ENCODE measurements at places on chromosomes 6 and 20.

- DNase-seq: no peak
These were observed 178.5 kb downstream of the SASH1 start for GRCh38 chr6:148521158-148521557.

GRCh38 chr6:120116343-120116742 lies 766.8 kb upstream of the MAN1A1 start:
- no peak for DNase-seq

DNA sequence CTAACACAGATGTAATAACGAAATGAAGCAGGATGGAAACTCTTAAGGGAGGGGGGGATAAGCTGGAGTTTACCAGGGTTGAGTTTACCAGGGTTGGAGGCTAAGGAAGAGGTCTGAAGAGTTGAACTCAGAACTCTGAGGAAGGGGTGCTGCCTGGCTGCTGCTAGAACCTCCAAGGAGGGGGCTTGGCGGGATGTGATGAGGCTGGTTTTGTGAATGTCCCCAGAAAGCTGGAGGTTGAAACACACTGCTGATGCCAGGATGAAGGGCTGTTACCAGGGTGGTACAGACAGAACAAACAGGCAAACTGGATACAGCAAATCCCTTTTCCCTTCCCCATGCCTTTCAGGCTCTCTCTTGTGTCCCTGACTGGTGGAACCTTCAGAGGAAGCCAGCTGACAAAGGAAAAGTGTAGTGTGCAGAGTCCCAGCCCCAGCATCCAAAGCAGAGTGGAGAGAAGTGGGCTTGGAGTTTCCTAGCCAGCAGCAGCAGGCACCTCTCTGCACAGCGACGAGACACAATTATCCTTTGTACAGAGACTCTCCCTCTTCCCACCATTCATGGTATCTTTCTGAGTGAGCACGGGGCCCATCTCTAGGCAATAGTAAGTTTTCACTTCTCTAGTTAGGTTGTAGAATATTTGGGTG lies 23.7 kb downstream of the UBE2V1 start:
- DNase-seq: no peak

DNA sequence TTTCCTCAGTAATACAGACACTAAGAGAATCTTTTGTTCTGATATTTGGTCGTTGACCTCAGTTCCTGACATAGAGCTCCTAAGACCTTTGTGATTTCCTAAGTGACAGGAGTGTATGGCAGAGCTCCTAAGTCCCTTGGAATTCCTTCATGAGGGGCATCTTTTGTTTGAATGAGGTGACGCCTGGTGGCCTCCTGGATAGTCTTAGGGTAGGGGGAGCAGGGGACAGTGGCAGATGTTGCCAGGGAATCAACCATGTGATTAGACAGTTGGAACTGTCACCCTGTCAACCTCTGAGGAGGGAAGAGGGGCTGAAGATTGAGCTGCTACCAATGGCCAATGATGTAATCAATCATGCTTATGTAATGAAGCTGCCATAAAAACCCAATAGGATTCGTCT lies 67.0 kb downstream of the DST start:
- DNase-seq: no peak

DNA sequence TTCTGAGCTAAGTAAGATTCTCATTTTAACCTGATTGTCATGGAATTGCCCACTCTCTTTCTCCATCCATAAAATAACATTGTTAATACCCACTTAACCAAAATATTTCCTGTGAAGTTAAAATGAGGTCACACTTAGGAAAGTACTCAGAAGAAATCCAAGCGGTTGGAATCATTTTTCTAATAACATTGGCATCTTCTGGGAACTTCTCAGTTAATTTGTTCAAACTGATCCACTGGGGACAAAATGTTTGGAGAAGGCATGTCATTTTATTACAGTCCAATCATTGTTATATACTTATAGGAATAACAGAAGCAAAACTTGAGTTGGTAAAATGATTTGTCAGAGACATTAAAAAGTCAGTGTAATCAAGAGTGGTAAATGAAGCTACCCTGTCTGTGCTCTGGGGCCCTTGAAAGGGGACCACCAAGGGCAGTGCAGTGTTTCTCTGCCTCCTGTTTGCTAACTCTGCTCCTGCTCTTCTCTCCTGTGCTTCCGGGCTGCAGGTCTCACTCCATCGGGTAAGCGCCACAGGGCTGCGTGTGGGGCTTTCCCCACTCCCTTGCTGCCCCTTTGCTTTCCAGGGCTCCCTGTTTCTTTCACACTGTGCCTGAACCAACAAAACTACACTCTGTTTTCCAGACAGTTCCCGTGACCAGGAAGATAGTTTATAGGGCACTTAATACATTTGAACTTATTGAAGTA lies 50.1 kb downstream of the HDDC2 start:
- DNase-seq: no peak

DNA sequence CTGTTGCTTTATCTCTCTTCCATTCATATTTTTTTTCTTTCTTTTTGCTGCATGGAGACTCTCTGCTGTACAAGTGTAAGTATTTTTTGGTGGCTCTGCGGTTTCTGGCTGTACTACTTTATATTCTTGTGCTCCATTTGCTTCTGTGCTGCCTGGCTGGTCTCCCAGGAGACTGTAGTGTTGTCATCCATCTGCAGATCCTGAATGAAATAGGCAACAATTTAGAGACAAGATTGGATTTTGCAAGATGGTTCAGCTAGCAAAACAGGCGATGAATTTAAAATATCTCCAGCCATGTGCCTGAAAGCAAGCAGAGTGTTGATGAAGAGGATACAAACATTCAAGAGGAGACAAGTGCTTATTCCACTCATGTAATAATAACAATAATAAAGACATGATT lies 75.1 kb upstream of the SCGN start:
- no peak for DNase-seq

DNA sequence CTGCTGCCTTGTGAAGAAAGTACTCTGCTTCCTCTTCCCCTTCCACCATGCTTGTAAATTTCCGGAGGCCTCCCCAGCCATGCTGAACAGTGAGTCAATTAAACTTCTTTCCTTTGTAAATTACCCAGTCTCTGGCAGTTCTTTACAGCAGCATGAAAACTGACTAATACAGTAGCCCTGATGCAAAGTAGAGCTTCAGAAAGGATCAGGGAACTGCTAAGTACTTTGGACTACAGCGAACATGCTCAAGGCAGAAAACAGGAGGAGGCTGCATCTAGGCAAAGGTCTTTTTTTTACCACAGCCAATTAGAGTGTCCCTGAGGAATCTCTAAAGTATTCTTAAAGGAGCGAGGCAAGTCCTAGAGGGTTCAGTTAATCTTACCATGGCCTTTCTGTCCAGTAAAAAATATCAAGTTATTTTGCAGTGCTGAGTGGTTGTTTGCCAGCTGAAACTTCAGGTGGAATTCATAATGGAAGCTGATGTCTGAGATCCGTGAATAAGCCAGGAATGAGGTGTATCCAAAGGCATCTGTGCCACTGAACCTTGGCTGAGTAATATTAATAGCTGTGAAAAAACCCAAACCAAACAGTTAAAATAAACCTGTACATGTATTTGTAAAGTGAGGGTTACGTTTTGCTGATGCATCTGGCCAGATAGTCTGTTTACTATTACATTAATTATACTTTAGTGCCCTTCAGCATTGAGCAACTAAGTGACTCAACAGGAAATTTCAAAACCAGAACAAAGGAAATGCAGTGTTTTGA lies 170.4 kb downstream of the PHF3 start:
- no peak for DNase-seq
